B cell (primary cell): ENCODE measurements at places on chromosomes 5 and 9. TPM values are rescaled to one million over a fixed set of nuclear protein-coding genes. Genes with fewer than 3 reads are reported as not detected.
A peak's percentile ranks its signal among the peaks of the same experiment; 100 is the strongest.

DNA sequence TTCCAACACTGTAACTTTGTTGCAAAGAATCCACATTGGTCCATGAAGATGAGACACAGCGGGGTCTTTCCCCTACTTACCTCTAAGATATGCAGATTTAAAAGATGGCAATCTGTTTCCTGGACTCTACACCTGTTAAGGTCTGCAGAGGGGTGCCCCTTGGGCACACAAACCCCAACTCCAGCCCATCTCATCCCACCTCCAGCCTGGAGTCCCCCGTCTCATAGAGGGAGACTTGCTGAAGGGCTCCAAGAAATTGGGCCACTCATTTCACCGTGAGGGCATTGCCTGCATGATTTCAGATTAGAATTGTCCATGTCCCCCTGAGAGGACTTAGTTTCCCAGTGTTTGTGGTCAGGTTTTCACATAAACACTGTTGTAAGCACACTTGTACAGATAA lies 365.7 kb downstream of the IRX2 start:
- no peak for DNase-seq

Gene FAM153A
- 0.17 and 0.90 TPM in 2 replicates for total RNA-seq

- no peak for DNase-seq
Observed at GRCh38 chr5:74355041-74355824, 285.3 kb downstream of the ENC1 start.

DNA sequence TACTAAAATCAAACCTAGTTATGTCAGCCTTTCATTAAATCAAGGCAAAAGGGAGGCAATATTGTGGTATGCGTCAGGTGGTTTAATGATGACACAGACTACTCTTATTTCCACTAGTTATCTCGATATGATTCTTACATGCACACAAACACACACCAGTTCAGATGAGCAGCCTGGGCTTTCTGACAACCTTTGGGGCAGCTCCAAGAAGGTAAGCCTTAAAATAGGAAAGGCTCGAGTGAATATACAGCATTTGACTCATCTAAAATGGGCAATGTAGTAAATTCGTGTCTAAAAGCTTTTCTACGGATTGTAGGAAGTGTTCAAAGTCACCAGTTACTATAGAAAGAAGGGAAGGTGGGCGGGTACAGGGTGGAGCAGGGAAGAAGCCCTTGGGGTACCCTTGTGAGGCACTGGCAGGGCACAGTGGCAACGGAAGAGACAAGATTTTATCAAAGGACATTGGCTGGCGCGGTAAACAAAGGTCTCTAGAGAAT lies 1.9 kb downstream of the ANKH start:
- DNase-seq, result no peak

Gene ARSI
- total RNA-seq, result 0.10 TPM in 1 of 2 replicates, not detected in the other

Gene PCDHGC4
- 0.42 and 0.75 TPM in 2 replicates for total RNA-seq

DNA sequence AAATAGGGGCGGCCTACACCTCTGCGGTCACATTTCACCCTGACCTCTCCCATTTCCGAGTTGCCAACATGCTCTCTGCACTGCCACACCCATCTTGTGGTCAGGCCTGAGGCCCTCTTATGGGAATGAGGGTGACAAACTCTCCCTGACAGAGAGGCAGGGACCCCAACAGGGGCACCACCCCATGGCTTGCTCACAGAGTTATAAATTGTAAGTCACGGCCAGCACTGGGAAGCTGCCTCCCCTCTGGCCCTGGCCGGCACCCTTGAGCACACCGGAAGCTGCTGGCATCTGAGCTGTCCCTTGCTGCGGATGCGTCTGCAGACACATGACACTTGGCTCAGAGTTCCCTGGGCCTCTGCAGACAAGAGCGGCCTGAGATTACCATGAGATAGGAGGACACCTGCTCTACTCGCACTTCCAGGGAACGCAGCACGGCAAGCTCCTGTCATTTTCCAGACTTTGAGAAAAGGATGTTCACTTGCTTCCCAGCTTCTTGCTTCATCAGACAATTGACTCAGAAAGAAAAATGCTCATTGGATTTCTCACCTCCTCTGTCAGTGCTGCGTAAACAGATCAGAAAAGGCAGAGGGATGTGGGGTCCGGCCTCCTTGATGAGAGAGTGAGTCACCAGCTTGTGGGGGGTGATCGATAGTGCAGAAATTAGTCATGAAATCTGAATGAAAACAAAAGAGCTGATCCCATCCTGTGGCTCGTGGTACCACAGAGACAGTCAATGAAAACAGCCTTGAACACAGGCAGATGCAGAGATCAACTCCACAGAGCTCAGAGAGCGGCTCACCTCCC lies 269.8 kb downstream of the SYK start:
- DNase-seq, result no peak

- DNase-seq, result no peak
Observed at GRCh38 chr9:116369706-116370105, 216.1 kb downstream of the PAPPA start.

DNA sequence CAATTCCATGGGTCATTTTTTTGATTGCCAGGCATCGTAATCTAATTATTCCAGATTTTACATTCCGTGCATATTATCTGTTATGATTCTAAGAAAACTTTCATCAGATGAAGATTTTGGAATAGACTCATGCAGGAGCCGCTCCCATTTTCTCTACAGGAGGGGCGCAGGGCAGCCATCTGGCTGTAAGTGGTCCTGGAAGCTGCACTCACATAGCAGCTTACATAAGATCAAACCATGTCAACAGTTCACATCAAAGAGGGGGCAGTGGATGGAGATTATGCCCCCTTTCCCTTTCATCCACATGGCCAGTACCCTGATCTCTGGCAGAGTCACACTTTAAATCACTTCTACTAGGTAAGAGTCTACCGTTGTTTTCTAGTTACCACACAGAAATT lies 73.3 kb upstream of the PCA3 start:
- no peak for DNase-seq

Gene INSYN2B
- total RNA-seq, result not detected in 2 replicates

GRCh38 chr5:166497496-166498104 lies 1793.8 kb upstream of the WWC1 start:
- DNase-seq, result no peak

DNA sequence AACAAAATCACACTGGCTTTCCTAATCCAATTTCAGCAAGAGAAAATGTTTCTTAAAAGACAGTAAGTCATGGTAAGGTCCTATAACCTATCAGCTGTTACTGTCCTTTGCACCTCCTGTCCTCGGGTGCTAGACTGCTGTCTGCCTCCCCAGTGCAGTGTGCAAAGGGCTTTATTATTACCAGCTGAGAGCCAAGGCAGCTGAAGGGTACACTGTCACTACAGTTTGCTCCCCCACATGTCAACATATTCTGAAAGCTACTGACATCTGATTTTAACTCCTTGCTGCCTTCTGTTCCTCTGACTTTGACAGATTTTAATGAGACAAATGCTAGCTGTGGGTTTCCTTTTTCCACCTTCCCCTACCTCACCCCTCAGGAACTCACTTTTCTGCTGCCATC lies 389.4 kb upstream of the SLC24A2 start:
- DNase-seq, result no peak

Gene SMIM27
- total RNA-seq, result 16.3 and 20.9 TPM in 2 replicates

Gene PPP3R2
- total RNA-seq, result not detected in 2 replicates

DNA sequence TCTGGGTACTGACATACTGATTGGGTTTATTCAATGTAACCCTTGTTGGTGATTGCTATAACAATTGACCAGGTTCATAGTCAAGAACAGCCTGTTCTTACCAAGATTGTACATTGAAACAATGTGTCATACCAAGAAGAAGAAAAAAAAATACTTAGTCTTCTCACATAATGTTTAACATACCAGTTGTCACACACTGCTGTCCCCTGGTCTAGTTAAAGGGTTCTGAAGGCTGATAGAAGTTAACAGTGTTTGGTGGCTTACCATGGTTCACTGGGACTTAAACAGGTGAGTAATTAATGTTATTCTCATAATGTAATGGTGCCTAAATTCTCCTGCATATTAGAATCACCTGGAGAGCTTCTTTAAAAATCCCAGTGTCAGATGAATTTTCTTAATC lies 18.5 kb upstream of the CDC42SE2 start:
- no peak for DNase-seq

DNA sequence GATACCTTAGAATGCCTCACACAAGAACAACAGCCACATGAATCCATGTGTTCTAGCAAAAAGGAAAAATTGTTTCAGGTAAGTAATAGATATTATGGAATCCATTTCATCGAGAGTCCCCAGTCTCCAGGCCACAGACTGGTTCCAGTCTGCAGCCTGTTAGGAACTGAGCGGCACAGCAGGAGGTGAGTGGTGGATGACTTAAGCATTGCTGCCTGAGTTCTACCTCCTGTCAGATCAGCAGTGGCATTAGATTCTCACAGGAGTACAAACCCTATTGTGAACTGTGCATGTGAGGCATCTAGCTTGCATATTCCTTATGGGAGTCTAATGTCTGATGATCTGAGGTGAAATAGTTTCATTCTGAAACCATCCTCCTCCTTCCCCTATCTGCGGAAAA lies 207.0 kb downstream of the CSNK1G3 start:
- no peak for DNase-seq

Gene MCIDAS
- not detected in 2 replicates for total RNA-seq

DNA sequence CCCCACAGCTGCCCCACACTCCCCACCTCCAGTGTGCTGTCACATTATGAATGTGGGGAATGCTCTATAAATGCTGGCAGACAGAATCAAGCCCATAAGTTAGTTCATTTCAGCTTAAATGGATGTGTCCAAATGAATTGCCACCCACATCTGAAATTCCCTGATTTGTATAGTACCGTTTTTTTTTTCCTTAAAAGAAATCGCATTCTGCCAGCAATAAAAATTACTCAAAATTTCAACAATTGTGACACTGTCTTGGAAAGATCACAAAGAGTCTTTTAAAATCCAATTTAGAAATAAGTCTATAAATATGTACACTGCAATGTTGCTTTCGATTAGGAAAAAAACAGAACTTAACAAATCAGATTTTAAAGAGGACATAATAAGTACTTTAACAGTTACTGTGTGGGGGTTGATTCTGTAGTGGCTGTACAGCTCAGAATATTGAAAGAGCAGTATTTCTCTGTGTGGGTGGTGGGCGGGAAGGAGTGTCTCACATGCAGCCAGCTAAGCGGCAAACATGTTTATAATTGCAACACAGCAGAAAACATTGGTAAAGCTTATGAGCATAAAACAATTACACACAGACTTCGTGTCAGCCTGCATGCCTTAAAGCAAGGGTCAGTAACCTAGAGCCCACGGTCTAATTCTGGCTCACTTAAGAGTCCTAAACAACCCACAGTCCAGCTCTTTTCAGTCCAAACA lies 24.9 kb upstream of the CSNK1G3 start:
- no peak for DNase-seq

GRCh38 chr9:92151691-92152393 lies 36.6 kb upstream of the SPTLC1 start:
- DNase-seq, result no peak

DNA sequence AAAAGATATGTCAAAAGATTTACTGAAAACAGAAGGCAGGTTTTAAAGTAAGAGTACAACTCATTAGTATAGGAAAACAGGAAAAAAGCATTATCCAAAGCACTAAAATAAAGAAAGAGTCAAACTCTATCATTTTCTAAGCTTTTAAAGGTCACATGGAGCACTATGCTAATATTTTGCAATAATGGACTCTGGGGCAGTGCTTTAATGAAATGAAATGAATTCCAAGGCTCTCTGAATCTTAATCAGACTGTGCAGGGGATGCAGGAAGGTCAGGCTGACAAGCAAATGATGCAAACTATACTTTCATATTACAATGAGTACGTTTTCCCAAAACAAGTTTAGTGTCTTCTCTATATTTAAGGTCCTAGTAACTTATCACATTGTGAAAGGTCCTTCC lies 981.9 kb upstream of the DMAC1 start:
- DNase-seq, result no peak

Gene DRD1
- total RNA-seq, result not detected in 2 replicates

GRCh38 chr9:132534832-132535231 lies 47.6 kb upstream of the BARHL1 start:
- DNase-seq, result no peak

Gene PCDHB16
- not detected in 2 replicates for total RNA-seq

DNA sequence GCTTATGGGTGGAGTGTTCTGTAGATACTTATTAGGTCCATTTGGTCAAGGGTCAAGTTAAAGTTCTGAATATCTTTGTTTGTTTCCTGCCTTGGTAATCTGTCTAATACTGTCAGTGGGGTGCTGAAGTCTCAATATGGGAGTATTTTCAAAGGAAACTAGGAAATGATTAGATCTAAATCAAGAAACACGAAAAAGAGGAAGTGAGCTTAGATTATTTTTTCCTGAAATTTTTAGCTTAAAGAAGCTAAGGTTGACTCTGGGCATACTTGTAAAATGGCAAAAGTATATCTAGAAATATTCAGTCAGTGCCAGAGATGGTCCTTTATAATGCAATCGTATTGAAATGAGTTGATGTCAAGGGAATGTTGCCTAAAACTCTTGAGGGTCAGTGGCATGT lies 313.5 kb downstream of the ICE1 start:
- no peak for DNase-seq

DNA sequence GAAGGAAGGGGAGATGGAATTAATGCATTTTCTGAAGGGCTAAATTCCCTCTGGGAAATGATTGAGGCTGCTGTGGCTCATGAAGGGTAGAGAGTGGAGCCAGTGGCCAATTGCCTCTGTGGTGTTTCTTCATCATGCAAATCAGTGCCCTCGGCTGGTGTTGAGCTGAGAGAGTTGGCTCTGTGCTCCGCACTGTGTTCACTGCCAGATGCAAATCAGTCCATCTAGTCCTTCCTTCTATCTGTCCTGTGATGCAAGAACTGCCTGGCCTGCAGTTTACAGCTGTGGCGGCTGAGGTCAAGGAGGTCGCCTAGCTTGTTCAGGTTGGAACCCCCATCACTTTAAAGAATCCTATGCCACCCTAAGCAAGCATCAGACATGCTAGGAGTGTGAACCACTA lies 6.0 kb downstream of the TMEM171 start:
- no peak for DNase-seq

Gene SPEF2
- total RNA-seq, result 0.59 and 1.00 TPM in 2 replicates

- DNase-seq, result peak; percentile 4
Observed at GRCh38 chr5:66840511-66841013, 244.4 kb downstream of the MAST4 start.

DNA sequence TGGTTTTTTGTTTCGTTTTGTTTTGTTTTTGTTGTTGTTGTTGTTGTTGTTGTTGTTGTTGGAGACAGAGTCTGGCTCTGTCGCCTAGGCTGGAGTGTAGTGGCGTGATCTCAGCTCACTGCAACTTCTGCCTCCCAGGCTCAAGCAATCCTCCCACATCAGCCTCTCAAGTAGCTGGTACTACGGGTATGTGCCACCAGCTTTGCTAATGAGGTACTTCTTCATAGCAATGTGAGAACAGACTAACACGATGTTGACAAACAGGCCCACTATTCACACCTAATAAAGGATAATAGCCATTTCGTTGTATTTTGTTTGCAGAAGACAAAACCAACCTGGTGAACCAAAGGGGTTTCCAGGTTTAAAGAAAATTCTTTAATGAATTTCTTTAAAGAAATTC lies 130.9 kb downstream of the DIRAS2 start:
- no peak for DNase-seq

Gene TSSK1B
- not detected in 2 replicates for total RNA-seq
